Naive thymus-derived CD8-positive, alpha-beta T cell (primary cell): ENCODE measurements at places on chromosomes 3 and 15.

DNA sequence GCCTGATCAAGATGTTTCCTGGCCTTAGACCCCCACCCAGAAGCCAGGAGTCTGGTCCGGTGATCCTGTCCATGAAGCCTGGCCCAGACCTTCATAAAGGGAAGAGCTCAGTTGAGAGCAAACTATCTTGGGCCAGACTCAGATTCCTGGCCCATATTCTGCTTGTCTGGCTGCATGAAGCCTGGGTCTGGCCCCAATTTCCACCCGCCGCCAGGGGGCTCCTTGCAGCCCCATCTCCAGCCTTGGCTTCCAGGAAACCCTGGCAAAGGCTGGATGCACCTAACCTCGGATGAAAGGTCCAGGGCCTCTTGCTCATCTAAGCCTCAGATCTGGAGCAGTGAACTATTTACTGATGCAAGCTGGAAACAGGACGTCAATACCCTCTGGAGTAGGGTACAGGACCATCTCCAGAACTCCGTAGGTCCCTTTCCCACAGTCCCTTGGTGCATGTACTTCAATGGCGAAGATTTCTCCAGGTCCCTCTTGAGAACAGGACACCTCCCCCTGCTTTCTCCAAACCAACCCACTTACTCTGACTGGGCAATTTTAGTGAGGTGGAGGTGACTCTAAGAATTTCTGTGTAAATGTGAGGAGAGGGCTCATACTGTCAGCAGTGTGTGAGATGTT is 5.6 kb downstream of the FOXL2 start:
- no peak for DNase-seq

DNA sequence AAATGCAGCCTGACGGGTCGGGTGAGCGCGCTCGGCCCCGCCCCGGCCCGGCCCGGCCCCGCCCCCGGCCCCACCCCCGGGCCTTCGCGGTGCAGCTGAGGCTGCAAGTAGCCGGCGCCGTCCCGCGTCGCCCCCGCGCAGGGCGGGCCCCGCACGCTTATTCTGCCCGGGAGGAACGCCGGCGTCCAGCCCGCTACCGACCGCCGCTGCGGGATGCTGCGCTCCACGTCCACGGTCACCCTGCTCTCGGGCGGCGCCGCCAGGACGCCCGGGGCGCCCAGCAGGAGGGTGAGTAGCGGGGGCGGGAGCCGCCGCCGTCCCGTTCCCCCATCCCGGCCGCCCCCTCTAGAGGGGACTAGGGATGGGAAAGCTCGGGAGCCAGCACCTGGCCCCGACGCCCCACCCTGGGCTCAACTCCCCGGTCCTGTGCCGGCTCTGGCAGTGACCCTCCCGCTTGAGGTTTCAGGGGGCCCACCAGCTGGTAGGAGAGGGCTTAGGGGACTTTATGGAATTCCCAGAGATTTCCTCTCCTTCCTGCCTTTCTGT is at the start of gene MYZAP:
MYZAP (plus strand) TSS at position 83 of the 546 bp plus-strand sequence; CDS start at position 214, 131 bp downstream.
- DNase-seq = no peak

- DNase-seq = no peak
These were observed 6.2 kb downstream of the TMEM40 start for GRCh38 chr3:12752809-12753208.

GRCh38 chr15:60551781-60552161 is 72.8 kb upstream of the ICE2 start:
- no peak for DNase-seq

DNA sequence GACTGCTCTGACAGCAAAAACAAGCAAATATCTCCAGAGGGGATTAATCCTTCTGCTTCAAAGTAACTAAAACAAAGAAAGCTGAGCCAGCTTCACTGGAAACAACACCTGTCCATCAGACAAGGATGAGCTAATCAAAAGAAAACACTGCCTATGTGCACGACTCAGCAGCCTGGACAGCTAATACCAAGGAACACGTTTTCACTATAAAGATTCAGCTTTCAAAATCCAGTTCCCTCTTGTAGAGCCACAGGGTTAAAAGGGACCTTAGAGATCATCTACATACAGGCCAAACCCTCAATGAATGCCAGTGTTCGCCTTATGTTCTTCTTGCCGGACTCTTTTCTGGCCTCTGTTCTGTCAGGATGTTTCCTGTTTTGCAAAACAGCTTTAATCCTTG is 6.9 kb downstream of the TUSC7 start:
- DNase-seq = no peak
